ENCODE measurements at places on chromosomes 16 and 17.

- DNase-seq = no peak
Observed at GRCh38 chr17:15124264-15124595, 140.9 kb downstream of the PMP22 start.

GRCh38 chr17:46720408-46720807, 98.1 kb downstream of the WNT3 start:
- DNase-seq = no peak

- no peak for DNase-seq
Observed at GRCh38 chr16:27085182-27085581, 18.5 kb downstream of the C16orf82 start.

DNA sequence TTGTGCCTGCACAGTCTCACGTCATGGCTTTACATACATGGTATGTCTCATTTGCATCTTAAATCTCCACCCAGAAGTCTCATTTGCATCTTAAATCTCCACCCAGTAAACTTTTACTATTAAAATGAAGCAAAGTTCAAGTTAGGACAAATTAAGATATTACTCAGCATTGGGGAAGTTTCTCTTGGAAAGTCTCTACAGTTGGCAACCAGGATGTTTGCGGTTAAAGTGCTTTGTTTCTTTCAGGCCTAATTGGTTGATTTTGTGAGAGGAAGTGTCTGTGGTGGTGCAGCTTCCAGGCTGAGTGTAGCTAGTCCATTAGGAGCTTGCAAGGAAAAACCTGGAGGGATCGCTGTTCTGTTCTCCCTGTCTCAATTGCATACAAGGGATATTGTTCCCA, 1373.3 kb upstream of the GOT2 start:
- no peak for DNase-seq

DNA sequence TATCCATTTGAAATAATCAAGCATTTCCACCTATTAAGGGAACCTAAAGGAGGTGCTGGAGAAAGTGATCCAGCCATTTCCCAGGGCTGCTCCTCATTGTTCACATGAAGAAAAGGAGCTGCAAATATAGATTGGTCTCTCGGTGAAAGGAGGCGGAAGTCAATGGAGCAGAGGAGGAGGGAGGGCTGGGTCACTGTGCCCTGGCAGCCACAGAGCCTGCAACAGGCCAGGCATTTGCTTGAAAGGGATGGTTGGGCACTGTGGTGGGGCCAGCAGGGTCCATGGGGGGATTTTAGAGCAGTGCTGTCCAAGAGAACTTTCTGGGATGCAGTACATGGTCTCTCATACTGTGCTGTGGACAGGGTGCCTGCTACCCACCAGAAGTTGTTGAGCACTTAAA, 173.2 kb downstream of the CYLD start:
- DNase-seq = no peak

DNA sequence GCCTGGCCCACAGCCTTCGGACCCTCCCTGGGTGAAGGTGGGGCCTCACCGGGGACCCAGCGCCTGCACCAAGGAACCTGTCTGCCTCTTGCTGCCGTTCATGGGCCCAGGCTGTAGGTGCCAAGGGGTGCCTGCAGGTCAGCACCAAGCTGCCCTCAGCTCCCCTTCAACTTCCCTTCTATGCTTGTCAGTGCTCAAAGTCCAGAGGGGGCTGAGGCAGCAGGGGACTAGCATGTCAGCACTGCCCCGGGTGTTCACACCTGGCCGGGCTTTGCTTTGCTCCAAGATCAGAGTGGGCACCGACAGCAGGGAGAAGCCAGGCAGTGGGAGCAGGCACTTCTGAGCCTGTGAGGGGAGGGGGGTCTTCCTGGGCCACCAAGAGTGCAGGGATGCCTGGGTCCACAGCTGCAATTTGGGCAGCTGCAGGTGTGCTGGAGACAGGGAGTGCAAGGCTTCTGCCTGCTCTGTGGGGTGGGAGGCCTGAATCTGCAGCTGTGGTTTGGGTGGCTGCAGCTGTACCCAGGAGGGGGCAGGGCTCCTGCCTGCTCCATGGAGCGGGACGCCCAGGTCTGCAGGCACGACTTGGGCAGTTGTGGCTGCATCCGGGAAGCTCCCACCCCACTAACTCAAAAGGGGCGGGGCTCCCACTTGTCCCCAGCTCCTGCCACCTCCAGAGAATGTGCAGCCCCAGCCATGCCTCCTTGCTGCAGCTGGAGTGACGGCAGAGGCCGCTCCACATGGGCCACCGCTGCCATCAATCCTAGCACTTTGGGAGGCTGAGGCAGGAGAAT, 27.6 kb upstream of the PRM1 start:
- no peak for DNase-seq

DNA sequence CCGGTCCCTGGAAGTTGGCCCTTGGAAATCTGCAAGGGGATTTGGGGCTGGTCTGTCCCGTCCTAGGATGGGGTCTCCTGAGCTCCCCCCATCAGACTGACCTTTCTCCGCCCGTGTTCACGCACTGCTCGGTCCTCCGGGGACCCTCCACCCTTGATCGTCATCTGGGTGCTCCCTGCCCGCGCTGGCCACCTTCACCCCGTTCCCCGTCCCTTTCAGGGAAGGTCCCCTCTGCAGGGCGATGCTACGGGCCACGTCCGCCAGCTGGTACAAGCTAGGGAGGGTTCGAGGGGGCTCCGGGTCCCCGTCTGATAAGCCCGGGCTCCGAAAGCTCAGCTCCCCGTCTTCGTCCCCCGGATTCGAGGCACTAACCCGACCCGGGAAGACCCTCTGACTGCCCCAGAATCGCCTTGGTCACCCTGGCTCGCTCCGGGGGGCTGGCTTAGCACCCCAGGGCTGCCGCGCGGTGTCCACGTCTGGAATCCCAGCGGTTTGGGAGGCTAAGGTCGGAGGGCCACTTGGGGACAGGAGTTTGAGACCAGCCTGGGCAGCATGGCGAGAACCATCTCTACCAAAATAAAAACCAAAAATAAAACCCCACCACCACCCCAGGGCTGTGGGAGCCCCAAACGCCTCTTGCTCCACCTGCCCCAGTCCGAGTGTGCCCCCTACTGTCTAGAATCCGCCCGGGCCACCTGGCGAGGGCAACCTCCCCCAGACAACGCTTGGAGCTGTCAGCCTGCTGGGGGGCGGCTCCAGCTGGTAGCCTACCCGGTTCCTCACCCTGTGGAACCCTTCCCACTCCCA, 1.1 kb upstream of the SLC43A2 start:
- no peak for DNase-seq

DNA sequence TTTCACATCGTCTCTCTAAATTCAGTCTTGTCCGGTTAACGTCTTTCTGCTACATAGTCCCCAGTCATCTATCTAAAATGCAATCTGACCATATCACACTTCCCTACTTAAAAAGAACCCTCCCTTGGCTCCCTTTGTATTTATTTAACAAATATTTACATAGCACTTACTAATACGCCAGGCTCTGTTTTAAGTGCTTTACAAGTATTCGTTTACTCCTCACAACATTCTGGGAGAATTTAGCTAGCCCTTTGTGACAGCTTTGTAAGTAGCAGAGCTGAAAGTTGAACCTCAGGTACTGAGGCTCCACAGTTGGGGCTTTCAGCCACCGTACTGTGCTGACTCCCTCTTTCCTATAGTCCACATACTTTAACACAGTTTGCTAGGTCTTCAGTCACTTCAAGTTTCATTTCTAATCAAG, 9.2 kb downstream of the PAFAH1B1 start:
- no peak for DNase-seq

DNA sequence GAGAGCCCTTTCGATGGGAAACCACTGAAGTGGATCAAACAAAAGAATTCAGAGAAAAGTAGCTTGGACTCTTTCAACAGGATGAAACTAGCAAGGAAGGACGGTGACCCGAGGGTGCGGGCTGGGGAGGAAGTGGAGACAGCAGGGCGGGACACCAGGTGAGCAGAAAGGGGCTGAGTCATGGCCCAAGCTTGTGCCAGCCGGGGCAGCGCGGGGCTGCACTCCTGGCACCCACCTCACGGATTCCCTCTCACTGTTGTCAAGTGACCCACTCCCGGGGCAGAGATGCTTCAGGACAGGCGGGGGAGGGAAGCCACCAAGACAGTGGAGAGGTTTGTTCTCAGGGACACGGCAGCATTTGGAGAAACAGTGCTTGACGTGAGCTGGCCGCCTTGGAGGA, 10.7 kb upstream of the RNF222 start:
- DNase-seq = no peak

GRCh38 chr16:74275031-74275636, 21.5 kb upstream of the PSMD7 start:
- no peak for DNase-seq

- DNase-seq = no peak
Observed at GRCh38 chr17:39000021-39000601, 32.9 kb upstream of the FBXO47 start.

Measured in NCI-H2081 treated with DMSO at 0.1 percent for 48 hours (cell line).